NCI-H1694 (cell line): ENCODE measurements at places on chromosomes 11 and 22.

DNA sequence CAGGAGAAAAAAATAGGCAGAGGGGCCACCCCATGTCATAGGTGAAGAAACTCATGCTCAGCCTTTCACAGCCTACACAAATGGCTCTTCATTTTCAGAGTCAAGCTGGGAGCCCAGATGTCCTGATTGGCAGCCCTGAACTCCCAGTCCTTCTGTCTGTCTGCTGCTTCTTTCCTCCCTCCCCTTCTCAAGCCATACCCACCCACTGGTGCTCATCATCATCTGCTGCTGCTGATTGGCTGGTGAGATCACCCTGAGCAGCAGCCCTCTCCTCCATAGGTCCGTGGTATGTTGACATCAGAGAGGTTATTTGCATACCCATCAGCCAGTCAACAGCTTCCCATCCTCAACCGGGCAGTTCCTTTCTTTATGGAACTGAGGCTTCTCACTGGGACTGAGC, 46.1 kb upstream of the PRDM11 start:
- peak; percentile 94 for DNase-seq

- no peak for DNase-seq
Measured at GRCh38 chr11:17605651-17606122, 58.6 kb downstream of the OTOG start.

- DNase-seq = no peak
Measured at GRCh38 chr11:119318240-119319135, 1.6 kb upstream of the MCAM start.

GRCh38 chr22:33678523-33678922, 241.8 kb downstream of the LARGE1 start:
- no peak for DNase-seq

- no peak for DNase-seq
Measured at GRCh38 chr22:29375398-29376076, 12.8 kb downstream of the AP1B1 start.

DNA sequence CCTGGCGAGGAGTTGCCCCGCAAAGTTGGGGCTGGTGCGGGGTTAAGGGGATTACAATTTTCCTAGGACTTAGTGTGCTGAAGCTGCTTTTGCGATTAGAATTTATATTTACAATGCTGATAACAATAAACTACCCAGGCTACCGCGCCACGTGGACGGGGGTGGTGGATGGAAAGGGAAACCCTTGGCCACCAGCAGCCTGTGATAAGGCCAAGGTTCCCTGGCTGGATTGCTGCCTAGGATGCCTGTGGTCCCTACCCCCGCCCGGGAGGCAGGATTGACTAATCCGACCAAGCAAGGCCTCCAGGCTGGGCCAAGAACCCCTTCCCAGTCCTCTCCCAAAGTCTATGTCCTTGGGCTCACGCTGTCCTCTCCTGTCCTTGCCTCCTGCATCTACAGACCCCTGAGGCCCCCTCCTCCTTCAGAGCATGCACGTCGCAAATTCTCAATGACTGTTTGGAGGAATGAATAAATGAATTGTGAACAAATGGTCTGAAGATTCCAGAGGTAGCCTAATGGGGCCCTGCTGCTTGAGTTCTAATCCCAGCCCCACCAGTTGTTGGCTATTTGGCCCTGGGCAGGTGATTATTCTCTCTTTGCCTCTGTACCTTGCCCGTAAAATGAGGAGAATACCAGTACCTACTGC, 7.6 kb upstream of the CHKA start:
- no peak for DNase-seq

GRCh38 chr22:48829908-48830307, 997.8 kb downstream of the BRD1 start:
- DNase-seq = no peak

- DNase-seq = no peak
Measured at GRCh38 chr11:62124186-62125113, 639 bp downstream of the INCENP start.

- no peak for DNase-seq
Measured at GRCh38 chr11:61728940-61729219, 23.6 kb upstream of the MYRF start.

DNA sequence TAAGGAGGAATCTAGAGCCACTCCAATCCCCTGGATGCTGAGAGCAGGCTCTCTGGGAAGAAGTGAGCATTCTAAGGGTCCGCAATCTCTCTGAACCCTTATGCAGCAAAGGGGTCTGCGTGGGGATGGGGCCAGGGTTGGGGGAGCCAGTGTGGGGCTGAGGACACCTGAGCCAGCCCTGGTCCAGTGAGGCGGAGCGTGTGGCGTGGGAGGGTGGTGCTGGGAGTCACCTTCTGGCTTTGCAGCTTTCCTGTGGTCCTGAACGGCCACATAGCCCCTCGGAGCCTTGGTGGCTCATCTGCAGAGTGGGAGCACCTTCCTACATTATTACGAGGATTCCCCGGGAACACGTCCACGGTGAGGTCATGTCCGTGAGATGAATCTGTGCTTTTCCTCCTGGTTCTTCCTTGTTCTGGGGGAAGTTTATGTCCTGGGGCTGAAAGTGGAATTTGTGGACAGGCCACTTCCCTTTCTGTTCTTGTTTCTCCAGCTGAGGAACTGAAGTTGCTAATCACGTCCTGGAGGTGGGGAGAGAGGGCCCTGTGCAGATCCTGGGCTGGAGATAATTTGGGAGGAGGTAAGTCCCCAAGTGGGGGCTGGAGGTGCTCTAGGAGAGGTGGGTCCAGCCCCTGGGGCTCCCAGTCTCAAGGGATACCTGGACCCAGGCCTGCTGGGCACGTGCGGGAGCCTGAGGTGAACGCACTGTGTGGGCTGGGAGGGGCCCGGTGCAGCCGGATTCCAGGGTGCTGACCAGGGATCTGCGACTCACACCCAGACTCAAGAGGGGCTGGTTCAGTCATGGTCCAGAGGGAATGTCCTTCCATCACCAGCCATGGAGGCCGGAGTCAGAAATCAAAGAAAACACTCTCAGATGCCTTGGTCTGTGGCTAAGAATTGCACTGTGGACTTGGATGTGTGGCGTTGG, 6.1 kb downstream of the MRGPRE start:
- DNase-seq = no peak

- no peak for DNase-seq
Measured at GRCh38 chr22:39947220-39948216, 12.7 kb upstream of the TMA7B start.

DNA sequence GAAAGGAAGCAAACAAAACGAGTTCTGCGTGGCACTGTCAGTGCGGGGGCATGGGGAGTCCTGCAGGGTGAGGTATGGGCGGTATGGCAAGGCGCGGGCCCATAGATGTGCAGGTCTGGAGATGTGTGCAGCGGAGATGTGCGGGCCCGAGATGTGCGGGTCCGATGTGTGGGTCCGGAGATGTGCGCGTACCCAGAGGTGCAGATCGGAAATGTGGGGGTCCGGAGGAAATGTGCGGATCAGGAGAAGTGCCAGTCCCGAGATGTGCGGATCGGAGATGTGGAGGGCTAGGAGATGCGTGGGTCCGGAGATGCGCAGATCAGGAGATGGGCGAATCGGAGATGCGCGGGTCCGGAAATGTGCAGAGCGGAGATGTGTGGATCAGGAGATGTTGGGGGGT, 35.9 kb downstream of the CDPF1 start:
- no peak for DNase-seq

GRCh38 chr11:81772166-81772565, 961.5 kb downstream of the FAM181B start:
- DNase-seq = peak; percentile 29

DNA sequence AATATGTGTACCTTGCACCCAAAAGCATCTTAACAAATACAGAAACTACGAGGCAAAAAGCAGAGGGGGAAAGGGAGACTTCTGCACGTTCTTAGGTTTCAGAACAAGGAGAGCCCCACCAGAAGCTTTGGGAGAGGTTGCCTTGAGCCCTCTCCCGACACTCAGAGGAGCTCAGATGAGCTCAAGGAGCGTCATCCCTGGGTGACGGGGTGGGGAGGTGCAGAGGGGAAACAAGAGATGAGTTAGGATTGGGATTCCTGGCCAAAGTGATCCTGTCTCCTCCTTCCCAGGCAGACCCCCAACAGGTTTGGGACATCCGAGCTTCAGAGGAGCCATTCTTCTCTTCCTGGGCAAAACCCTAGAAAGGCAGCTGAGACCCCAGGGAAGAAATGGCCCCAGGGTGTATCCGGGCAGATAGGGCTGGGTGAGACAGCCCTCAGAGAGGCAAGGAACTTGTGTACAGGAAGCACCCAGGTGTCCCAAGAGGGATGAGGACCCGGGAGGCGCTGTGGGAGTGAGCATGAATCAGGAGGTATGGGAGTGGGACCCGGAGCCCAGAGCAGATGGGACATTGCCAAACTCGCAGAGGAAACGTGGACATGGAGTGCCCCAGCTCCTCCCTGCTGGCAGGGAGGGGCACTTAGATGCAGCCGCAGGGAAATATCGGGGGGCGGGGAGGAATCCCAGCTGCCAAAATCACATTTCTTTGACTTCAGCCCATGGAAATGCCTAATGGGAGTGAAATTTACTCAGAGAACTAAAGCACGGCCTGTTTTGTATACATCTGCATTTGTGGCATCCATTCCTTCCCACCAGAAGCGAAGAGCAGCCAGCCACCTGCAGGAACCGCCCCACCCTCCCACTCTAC, 12.4 kb downstream of the C1QTNF6 start:
- no peak for DNase-seq

- no peak for DNase-seq
Measured at GRCh38 chr11:3232956-3233355, 739 bp upstream of the MRGPRE start.

DNA sequence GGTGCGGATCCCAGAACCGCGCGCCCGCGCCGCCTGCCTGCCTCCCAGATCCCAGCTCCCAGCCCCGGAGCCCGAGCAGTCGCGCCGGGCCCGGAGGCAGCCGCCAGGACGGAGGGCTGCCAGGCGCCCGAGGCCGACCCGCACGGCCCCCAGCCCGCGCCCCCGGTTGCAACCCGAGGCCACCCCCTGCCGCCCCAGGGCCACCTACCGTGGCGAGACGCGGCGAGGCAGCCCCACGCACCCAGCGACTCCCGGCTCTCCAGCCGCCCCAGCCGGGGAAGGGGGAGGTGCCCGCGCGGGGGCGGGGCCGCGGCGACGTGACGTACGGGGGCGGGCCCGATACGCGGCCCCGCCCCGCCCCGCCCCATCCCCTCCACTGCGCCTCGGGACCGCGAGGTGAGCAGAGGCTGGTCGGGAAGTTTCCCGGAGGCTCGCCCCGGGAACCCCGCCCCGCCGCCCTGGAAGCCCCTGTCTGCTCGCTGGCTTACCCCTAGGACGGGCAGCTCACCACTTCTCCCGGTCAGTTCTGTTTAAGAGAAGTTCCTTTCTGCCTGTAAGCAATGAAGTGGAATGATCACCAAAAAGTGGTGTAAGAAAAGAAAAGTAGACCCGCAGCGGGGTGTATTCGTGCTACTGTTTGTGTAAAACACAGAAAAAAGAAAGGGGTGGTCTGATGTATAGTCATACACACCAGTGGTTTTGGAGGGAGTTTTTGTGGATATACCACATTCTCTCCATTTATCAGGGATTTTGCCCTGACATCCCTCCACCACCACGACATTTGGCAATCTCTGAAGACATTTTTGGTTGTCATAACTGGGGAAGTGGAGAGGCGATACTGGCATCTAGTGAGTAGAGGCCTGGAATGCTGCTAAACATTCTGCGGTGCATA, at the start of gene TPST2:
TSS of gene TPST2 (minus strand) at position 288 of the 892 bp plus-strand sequence. CDS start 48,502 bp downstream, outside the sequence.
- DNase-seq = peak; percentile 5

- no peak for DNase-seq
Measured at GRCh38 chr11:121864660-121865059, 251.4 kb downstream of the BLID start.

DNA sequence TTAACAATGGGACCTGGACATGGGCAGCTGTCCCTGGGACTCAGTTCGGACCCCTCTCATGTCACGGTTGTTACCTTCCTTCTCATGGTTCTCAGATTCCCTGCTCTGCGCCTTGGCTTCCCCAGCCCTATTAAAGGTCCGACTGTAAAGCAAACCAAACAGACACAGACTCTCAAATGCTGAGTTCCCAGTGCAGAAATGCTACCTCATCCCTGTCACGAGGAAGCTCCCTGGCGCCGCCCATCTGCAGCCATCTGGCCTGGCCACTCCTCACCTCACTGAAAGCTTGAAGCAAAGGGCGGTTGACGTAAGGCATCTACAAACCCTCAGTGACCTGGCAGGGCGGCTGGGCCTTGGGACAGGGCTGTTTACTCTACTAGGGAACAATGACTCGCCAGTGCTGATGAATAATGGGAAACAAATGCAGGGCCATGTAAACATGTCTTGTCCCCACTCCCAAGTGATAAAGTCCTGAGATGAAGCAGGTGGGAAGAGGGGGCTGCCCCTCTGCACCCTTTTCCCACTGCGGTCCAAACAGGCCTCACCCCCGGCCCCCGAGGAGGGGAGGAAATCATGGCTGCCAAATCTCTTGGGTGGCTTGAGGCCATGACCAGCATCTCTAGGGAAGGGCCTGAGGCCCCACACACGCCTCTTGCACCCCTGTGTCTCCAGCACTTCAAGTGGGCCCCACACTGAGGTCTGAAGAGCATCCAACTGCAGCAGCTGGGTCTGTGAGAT, 49.3 kb downstream of the SCUBE1 start:
- DNase-seq = peak; percentile 82

- DNase-seq = no peak
Measured at GRCh38 chr11:120031612-120032600, 106.0 kb downstream of the TRIM29 start.

GRCh38 chr11:102391549-102392237, 44.7 kb downstream of the BIRC2 start:
- no peak for DNase-seq

GRCh38 chr11:69409812-69410645, 71.4 kb upstream of the LINC01488 start:
- no peak for DNase-seq

DNA sequence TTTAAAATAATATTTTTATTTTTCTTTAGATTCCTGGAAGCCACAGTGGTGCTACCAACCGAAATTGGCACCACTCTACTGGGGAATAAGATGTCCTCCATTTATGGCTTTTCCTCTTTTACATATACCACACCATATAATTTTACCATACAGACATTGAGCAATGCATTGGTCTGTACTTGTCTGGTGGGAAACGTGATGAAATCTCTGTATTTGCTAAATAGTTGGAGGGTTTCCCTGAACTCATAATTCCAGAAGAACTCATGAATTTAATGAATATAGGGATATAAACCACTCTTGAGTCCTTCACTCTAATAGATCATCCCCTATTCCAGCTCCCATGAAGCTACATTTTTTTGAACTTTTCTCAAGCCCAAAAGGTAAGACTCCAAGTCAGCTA, 28.0 kb upstream of the MMP13 start:
- DNase-seq = no peak

GRCh38 chr22:32334660-32335365, 22.9 kb upstream of the RFPL3 start:
- no peak for DNase-seq

GRCh38 chr22:33232071-33232470, 173.9 kb upstream of the SYN3 start:
- no peak for DNase-seq

- DNase-seq = no peak
Measured at GRCh38 chr11:111776398-111777093, 10.4 kb upstream of the PPP2R1B start.

DNA sequence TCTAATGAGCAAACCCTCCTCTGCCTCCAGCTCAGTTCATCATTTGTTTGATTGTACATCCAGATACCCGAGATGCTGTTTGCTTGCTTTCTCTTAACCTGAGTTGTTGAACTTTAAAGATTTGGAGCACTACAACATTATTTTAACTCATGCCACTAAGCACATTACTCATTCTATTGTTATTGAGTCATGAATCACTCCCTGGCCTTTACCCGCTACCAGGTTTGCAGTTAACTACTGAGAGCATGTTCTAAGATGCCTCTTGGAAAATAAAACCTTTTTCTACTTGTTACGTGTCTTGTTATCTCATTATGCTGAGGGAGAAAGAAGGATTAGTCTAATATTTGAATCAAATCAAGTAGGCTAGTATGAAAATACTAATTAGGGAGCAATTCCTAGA, 720.6 kb upstream of the ANO5 start:
- no peak for DNase-seq

GRCh38 chr11:127056338-127056971, 55.9 kb upstream of the KIRREL3 start:
- DNase-seq = no peak
